ENCODE measurements at places on chromosomes 7 and 10. TPM values are rescaled to one million over a fixed set of nuclear protein-coding genes. Genes with fewer than 3 reads are reported as not detected.

The ICA1 gene
- total RNA-seq = 22.1 TPM

- H3K27ac ChIP-seq = no peak overlapping the region
- H3K36me3 ChIP-seq = no peaks in the 10 kb centered on the region
- DNase-seq = no peak
- no peaks in the 10 kb centered on the region for H3K27me3 ChIP-seq
These were observed 144.6 kb downstream of the SEMA3E start for GRCh38 chr7:83504330-83504729.

GRCh38 chr7:45885264-45885882 lies 2.9 kb upstream of the IGFBP1 start:
- H3K4me1 ChIP-seq = no peaks in the 10 kb centered on the region
- no peaks in the 10 kb centered on the region for H3K27me3 ChIP-seq
- H3K36me3 ChIP-seq = no peaks in the 10 kb centered on the region
- no peak overlapping the region for H3K27ac ChIP-seq
- no peak for DNase-seq

The TRIL gene
- total RNA-seq = 8.2 TPM

GRCh38 chr7:109224100-109224499 lies 654.4 kb downstream of the DNAJB9 start:
- H3K4me3 ChIP-seq = no peak overlapping the region
- no peaks in the 10 kb centered on the region for H3K36me3 ChIP-seq

The NOC3L gene
- 26.2 TPM for total RNA-seq

DNA sequence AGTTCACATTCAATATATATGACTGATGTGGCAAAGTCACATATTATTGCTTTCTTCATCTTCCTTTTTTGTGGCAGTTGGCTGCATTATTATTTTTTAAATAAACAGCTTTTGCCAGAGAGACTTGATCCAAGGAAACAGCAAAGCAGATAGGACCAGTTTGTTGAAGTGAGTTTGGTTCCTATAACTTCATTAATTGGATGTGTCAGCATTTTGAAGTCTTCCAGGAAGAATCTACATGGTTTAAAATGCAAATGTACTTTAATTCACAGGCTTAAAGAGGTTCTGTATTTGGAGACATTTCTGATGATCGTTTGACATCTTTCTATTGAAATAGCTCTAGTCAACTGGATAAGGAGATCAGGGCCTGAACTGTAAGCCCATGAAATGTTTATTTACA lies 13.2 kb downstream of the UBE2D1 start:
- no peak overlapping the region for H3K27ac ChIP-seq
- no peaks in the 10 kb centered on the region for H3K4me1 ChIP-seq
- no peak overlapping the region for H3K4me3 ChIP-seq
- H3K36me3 ChIP-seq = no peaks in the 10 kb centered on the region

GRCh38 chr10:92757711-92758104 lies 68.0 kb downstream of the HHEX start:
- no peaks in the 10 kb centered on the region for H3K36me3 ChIP-seq
- no peaks in the 10 kb centered on the region for H3K27me3 ChIP-seq
- no peak for DNase-seq
- peaks cover 8% of the 10 kb centered on the region for H3K4me1 ChIP-seq

GRCh38 chr10:116271593-116272439 lies 1.2 kb downstream of the GFRA1 start:
- no peak for DNase-seq
- H3K27ac ChIP-seq = no peak overlapping the region
- no peaks in the 10 kb centered on the region for H3K4me1 ChIP-seq
- no peaks in the 10 kb centered on the region for H3K36me3 ChIP-seq
- H3K4me3 ChIP-seq = peak overlapping the region; percentile 70

DNA sequence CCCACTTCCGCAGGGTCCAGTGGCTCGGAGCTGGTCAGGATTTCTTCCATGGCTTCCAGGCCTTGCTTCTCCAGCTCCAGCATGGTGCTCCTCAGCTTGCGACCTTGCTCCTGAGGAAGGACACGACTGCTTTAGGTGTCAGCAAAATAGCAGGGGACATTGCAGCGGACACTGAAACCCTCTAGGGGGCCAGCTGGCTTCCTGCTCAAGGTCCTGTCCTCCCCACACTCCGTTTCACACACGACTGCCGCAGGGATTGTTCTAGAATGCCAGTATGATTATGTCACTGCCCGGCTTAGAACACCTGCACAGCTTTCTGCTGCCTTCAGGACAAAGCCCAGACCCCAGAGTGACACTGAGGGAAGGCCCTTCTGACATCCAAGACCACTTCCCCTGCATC lies 65.6 kb downstream of the SCRN1 start:
- H3K27me3 ChIP-seq = no peaks in the 10 kb centered on the region
- no peak for DNase-seq
- H3K4me3 ChIP-seq = no peak overlapping the region
- peaks cover 11% of the 10 kb centered on the region for H3K36me3 ChIP-seq
- H3K27ac ChIP-seq = no peak overlapping the region

DNA sequence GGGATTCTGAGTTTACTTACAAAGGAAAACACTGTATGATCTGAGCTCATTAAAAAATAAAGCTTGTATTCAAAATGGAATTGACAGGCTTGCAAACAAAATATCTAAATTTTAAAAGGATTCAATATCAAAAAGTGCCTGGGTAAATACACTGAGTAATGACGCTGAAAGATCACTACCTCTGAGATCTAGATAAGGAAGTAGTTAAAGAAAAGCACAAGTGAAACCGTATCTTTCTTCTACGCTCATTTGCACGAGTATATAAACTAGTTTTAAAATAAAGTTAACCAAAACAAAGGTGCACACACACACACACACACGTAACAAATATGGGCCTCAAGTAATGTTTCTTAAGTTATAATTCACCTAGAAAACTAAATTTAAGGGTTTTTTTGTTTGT lies 93.4 kb downstream of the SNX13 start:
- H3K27ac ChIP-seq = no peak overlapping the region
- no peaks in the 10 kb centered on the region for H3K36me3 ChIP-seq
- DNase-seq = no peak
- no peaks in the 10 kb centered on the region for H3K4me1 ChIP-seq

The NCOA4 gene
- total RNA-seq = 200 TPM

GRCh38 chr10:4199196-4199595 lies 414.2 kb upstream of the KLF6 start:
- no peaks in the 10 kb centered on the region for H3K36me3 ChIP-seq
- no peaks in the 10 kb centered on the region for H3K27me3 ChIP-seq
- no peak overlapping the region for H3K4me3 ChIP-seq
- DNase-seq = no peak

- no peaks in the 10 kb centered on the region for H3K36me3 ChIP-seq
- H3K27me3 ChIP-seq = no peaks in the 10 kb centered on the region
- no peak overlapping the region for H3K27ac ChIP-seq
- DNase-seq = no peak
- no peaks in the 10 kb centered on the region for H3K4me1 ChIP-seq
These were observed 19.5 kb downstream of the ADCYAP1R1 start for GRCh38 chr7:31071645-31072029.

DNA sequence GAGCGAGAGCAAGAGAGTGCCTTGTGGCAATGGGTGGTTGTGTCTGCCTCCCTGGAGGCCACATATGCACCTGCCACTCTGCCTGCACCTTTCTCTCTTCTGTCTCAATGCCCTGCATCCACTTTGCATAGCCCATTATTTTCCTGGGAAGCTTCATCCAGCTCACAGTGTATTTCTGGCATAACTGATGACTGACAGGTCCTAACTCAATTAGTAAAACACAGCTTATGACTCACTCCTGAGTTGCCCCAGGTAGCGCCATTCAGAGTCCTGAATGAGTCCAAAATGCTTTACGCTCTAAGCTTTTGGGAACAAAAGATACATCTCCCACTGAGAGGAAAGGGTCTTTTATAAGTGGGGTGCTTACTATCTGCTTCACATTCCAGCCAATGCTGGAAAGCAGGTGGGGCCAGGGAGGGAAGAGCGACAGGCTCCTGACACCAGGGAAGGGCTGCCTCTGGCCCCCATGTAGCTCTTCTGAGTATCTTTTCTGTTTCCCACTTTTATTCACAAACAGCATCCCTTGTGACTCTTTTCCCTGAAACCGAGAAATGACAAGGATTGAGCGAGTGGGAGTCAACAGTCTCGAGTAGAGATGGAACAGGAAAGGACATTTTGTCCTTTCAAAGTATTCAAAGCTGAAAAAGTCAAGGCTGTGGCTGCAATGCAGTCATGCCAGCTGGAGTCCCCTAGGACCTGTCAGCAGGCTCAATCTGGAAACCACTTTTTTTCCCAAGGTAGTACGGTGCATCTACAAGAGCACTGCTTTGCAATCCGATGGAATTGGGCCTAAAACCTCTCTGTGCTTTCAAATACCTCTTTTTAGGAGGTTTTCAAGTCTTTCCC lies 479.3 kb upstream of the PODXL start:
- no peak overlapping the region for H3K27ac ChIP-seq
- H3K36me3 ChIP-seq = no peaks in the 10 kb centered on the region
- no peaks in the 10 kb centered on the region for H3K27me3 ChIP-seq
- H3K4me1 ChIP-seq = no peaks in the 10 kb centered on the region
- no peak for DNase-seq
- no peak overlapping the region for H3K4me3 ChIP-seq

The DRGX gene
- not detected for total RNA-seq

The UBE2H gene
- total RNA-seq = 81.8 TPM

GRCh38 chr10:119216127-119216526 lies 8.8 kb downstream of the GRK5 start:
- no peak overlapping the region for H3K4me3 ChIP-seq
- H3K27ac ChIP-seq = peak overlapping the region; percentile 7
- H3K36me3 ChIP-seq = no peaks in the 10 kb centered on the region
- DNase-seq = no peak
- H3K27me3 ChIP-seq = no peaks in the 10 kb centered on the region
- no peaks in the 10 kb centered on the region for H3K4me1 ChIP-seq
